Foreskin keratinocyte (primary cell): ENCODE measurements at places on chromosomes 7 and 10. TPM values are rescaled to one million over a fixed set of nuclear protein-coding genes. Genes with fewer than 3 reads are reported as not detected.

CYP3A7 gene
- total RNA-seq = not detected in 2 replicates

GRCh38 chr10:49056356-49056755, 59.0 kb downstream of the VSTM4 start:
- no peak for DNase-seq

- DNase-seq = no peak
Observed at GRCh38 chr10:29011516-29011915, 277.4 kb upstream of the LYZL1 start.

- DNase-seq = no peak
Observed at GRCh38 chr7:159048656-159049055, 96.0 kb downstream of the VIPR2 start.
